ENCODE measurements at places on chromosomes 1 and 21. TPM values are rescaled to one million over a fixed set of nuclear protein-coding genes. Genes with fewer than 3 reads are reported as not detected.

The CLCA1 gene
- total RNA-seq: not detected

The S1PR1 gene
- total RNA-seq: 108 TPM

The SMIM1 gene
- total RNA-seq: 4.6 TPM

The ASB17 gene
- not detected for total RNA-seq

The KRTAP12-1 gene
- total RNA-seq: not detected

The OR14K1 gene
- total RNA-seq: not detected

The AMPD1 gene
- total RNA-seq: 0.41 TPM

The FASLG gene
- not detected for total RNA-seq

The KLF17 gene
- 0.92 TPM for total RNA-seq

The OR2L5 gene
- total RNA-seq: not detected

Measured in thoracic aorta (tissue), 2 donors.